ENCODE measurements at places on chromosomes 4 and X.

- DNase-seq, result no peak
Observed at GRCh38 chr4:189002475-189002874, 863.2 kb downstream of the TRIML1 start.

DNA sequence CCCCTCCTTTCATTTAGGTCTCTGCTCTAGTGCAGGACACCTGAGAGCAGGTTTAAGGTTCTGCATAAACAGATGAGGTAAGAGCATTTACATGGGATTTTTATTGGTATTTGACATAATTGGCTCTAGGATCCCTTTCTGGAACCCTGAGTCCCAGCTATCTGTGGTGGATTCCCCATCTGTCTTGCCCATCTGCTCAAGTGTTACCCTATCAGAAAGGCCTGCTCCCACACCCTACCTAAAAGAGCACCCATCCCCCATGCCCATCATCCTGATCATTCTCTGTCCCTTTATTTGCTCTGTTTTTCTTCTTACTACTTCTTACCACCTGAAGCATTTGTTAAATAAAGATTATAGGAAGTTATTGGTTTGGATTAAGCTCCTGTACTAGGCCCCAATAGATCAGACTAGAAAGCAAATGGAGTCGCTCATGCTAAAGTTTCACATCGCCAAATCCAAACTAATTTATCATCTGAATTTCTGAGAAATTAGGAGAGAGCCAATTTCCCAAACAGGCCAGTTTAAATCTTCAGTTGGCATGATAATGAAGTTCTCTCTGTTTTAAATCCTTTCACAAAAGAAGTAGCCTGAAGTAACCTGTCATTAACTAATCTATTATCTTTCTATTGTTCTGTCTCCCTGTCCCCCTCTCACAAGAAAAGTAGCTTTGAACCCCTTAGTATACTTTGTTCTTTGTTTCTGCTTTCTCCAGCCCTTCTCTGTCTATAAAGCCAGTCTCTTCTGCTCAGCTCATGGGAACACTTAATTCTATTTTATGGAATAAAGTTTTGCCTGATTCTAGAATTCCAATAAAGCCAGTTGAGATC, 178.6 kb downstream of the ZNF674 start:
- DNase-seq, result no peak

DNA sequence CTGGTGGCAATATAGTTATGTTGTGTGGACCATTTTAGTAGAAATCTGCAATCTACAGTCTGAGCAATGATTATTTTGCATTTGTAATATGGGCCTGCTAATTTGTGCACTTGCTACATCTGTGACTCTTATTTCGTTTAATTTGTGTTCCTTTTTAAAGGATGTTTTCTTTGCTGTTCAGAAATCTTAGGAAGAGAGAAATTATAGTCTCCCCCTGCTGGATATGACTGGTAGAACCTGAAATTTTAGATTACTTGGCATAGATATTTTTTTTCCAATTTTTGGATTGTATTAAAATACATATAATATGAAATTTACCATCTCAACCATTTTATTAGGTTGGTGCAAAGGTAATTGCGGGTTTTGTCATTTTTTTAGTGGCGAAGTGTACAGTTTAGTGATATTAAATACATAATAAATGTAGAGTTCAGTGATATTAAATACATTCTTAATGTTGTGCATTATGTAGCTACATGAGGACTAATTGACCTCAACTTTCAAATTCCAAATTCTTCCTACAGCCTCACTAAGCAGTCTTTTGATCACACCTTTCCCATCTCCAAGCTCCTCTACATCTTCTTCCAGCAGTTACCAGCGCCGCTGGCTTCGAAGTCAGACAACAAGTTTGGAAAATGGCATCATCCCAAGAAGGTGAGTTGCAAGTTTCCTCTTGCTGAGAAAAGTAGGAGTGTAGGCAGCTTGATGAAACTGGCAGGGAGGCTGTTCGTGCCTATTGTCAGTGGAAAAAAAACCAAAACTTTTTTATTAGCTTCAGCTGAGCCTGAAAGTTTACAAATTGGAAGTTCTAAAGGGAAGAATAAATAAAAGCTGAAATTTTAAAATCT, 82.2 kb downstream of the FNIP2 start:
- DNase-seq, result no peak

GRCh38 chr4:75545526-75545925, 10.3 kb upstream of the ODAPH start:
- DNase-seq, result no peak

DNA sequence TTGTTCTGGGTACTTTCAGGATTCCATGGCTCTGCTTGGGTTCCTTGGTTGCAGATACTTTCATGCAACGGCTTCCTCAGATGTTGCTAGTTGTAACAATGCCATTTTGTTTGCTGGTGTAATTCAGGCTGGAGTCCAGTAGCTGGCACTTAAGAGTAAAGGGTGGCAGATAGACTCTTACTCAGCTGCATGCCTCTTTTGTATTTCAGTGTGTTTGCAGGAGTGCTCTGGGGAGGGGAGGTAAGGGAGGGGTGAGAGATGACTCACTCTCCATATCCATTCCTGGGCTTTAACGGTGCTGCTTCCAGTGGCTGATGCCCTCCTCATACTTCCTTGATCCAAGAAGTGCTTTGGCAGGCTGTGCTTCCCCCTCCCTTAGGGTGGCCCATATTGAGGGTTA, 155.2 kb downstream of the ZNF330 start:
- DNase-seq, result no peak

DNA sequence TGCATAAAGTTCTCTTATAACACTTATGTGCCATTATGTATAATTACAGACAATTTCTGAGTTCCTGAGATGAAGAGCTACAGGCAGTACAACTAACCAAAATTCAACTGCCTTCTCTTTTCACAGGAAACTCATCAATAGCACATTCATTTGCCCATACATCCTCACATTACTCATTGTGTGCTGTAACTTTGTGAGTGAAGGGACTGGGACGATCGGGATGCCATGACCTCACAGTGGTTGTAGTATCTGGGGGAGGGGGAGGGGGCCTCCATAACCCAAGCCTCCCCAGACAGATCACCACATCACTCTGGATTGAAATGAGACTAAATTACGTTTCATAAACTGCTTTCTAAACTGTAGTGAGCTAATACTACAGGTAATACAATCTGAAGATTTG, 60.7 kb downstream of the ABCG2 start:
- DNase-seq, result no peak

GRCh38 chr4:76306882-76307659, 538 bp downstream of the STBD1 start:
- DNase-seq, result no peak

- DNase-seq, result no peak
Observed at GRCh38 chr4:74474345-74475090, 29.6 kb downstream of the AREG start.

DNA sequence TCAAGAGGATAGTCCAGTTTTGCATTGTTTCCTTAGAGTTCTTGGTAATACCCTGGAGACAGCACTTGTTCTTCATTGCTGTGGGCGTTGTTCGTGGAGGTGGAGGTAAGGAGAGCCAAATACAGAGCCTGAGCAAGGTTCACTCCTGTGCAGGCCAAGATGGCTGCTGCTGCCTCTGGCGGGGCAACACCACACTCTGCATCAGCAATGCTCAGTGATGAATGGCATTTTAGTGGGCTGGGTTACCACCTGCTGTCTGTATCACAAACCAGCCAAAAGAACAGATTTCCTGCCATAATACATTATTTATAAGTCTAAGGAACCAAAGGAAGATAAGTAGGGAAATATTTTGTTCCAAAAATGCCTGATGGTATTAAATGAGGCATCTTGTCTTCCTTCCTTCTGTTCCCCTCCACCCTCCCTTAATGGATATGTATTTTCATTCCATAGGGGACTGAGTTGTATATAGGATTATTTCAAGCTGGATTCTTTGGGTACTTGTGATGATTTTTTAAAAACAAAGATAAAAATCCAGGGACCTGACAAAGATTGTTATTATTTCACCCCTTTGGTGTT, 61.6 kb upstream of the LIMCH1 start:
- no peak for DNase-seq

- no peak for DNase-seq
Observed at GRCh38 chrX:119826399-119826959, 26.3 kb downstream of the UPF3B start.

GRCh38 chr4:17356926-17357325, 155.0 kb downstream of the QDPR start:
- no peak for DNase-seq

GRCh38 chr4:91914176-91914804, 389.5 kb upstream of the GRID2 start:
- no peak for DNase-seq

DNA sequence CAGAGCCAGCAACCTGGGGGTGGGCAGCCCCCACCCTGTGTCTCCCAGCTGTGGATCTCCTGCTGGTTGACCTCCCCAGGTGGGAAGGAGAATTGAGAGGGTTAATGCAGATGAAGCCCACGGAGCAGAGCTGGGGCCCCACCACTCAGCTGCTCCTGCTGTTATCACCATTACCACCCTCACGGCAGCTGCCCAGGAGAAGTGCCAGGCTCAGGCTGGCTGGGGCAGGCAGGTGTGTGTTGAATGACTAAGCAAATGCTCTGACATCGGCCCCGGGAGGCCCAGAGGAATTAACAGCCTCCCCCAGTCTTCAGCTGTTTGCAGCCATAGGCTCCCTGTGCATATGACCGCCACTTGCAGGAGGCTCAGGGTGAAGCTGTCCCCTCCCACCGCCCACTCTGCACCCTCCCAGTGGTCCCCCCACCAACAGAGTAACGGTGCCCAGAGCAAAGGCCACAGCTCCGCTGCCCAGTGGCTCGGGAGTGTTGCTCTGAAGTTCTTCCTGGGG, 133.8 kb downstream of the CPZ start:
- no peak for DNase-seq

DNA sequence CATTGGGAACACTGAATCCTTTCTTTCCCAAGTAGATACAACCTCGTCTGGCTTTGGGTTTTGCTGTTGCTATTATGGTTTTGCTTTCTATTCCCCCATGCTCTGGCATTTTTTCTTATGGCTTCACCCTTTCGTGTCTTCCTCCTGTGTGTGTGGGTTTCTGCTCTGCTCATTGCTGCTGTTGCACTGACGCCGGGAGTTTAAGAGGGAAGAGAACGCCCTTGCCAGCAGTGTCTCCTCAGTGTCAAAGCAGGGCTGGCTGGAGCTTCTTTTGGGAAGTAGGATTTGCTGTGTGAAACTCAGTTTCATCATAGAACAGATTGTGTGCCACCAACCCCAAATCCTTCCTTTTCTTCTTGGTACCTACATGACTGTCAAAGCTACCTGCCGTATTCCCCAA, 63.7 kb downstream of the CLDN22 start:
- no peak for DNase-seq

- no peak for DNase-seq
Observed at GRCh38 chr4:111198446-111198845, 575.6 kb upstream of the PITX2 start.

GRCh38 chrX:47026198-47026597, 52.0 kb upstream of the RGN start:
- no peak for DNase-seq

DNA sequence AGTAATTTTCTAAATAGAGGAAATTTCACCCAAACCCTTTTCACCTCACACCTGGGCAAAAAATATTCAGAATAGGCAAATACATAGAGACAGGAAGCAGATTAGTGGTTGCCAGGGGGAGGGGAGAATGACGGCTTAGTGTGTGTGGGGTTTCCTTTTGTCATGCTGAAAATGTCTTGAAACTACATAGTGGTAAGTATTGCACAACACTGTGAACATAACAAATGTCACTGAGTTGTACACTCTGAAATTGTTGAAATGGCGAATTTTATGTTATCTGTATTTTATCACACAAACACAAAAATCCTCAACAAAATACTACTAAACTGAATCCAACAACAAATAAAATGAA, 60.7 kb upstream of the PLAC1 start:
- no peak for DNase-seq

DNA sequence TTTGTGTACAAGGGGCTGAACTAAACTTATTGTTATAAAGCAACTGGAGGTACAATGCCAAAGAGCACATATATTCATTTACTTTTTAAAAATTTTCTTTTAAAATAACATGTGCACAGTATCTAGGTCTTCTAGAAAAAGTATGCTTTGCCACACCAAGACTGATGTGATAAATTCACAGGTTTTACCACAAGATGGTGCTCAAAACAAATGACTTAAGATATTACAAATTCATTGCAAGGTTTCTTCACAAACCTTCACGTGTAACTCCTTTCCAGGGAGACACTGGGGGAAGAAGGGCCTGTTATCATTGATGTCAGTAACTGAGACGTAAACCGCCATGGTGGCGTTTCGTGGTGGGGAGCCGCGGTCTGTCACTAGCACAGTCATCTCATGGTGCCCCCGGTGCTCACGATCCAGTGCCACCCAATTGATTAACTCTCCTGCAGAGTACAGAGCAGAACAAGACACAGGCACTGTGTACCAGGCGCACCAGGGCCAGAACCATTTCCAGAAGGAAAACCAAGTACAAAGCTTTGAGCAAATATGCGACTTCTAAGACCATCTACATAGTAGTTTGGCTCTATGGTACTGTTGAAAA, 162.2 kb downstream of the DCHS2 start:
- DNase-seq, result no peak

DNA sequence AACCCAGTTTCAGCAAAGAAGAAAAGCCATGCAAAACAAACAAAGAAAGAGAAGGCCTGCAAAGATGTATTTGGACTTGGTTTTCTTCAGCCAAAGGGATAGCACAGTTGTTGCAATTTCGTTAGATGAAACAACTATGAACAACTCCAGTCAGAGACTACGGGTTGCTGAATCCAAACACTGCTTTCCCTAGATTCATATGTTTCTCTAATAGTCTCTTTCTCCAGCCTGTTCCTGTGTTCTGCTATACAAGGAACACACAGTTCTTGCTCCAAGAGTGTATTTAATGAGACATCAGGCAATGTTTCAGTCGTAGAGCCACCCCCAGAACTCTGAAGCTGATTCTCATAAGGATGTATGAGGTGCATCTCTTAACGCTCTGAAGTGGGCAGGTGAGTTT, 162.5 kb upstream of the TBL1X start:
- DNase-seq, result no peak

DNA sequence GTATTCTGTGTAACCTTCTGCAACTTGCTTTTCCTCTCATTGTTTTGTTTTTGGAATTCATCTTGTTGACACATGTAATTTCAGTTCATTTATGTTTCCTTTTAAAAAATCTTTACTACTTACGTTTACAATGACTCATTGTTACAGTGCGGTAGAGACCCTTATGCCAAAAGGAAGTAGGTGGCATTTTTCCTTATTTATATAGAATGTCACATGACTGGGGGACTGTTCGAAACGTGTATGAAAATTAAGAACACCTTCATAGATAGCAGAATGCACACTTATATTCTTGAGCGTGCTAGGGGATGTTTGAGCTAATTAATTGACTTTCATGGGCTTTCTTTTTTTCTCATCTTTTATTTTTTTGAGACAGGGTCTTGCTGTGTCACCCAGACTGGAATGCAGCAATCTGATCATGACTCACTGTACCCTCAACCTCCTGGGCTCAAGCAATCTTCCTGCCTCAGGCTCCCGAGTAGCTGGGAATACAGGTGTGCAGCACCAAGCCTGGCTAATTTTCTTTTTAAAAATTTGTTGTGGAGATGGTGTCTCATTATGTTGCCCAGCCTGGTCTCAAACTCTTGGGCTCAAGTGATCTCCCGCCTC, 7.3 kb downstream of the REPS2 start:
- DNase-seq, result no peak

- DNase-seq, result no peak
Observed at GRCh38 chrX:130094696-130095095, 15.6 kb downstream of the ELF4 start.

GRCh38 chrX:153598541-153599191, at the start of gene CCNQ:
Gene CCNQ (minus strand): TSS chrX:153599139. CDS start chrX:153599073, 66 bp downstream.
- DNase-seq, result no peak

GRCh38 chr4:81197864-81198524, 17.0 kb downstream of the PRKG2 start:
- no peak for DNase-seq

GRCh38 chrX:137431693-137432488, 134.0 kb upstream of the ZIC3 start:
- DNase-seq, result no peak

- DNase-seq, result no peak
Observed at GRCh38 chrX:107659768-107660167, 31.5 kb downstream of the PRPS1 start.
